ENCODE measurements at places on chromosomes 3 and 15.

GRCh38 chr15:73454096-73454495, 11.1 kb downstream of the REC114 start:
- no peak for DNase-seq

DNA sequence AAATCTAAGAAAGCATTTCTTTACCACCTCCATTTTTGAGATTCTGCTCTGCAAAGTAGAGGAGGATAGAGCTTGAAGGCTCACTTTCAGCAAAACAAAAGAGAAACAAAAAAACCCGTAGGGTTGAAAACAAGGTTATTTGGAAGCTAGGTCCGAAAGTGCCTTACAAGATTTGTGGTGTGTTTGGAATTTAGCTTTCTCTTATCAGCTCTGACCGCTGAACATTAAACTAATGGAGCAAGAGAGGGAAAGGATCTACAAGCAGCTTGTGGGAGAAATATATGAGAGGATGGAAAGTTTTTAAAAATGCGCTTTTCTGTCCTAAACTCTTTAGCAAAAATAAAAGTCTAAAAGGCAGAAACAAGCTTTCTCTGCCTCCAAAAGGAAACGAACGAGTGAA, 545.5 kb downstream of the NTRK3 start:
- no peak for DNase-seq

GRCh38 chr3:152157337-152157736, 111.4 kb upstream of the MBNL1 start:
- no peak for DNase-seq

DNA sequence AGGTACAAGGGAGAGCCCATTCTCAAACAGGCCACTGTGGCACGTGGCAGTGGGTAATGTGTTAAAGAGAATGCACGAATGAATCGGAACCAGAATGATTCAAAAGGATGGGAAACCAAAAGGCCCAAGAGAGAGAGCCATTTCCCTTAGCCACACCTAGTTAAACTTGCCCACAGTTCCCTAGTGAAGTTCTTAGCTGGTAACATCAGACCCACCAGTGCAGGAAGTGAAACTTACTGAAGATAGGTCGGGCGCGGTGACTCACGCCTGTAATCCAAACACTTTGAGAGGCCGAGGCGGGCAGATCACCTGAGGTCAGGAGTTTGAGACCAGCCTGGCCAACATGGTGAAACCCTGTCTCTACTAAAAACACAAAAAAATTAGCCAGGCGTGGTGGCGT, 97.1 kb downstream of the MEX3B start:
- DNase-seq, result no peak

DNA sequence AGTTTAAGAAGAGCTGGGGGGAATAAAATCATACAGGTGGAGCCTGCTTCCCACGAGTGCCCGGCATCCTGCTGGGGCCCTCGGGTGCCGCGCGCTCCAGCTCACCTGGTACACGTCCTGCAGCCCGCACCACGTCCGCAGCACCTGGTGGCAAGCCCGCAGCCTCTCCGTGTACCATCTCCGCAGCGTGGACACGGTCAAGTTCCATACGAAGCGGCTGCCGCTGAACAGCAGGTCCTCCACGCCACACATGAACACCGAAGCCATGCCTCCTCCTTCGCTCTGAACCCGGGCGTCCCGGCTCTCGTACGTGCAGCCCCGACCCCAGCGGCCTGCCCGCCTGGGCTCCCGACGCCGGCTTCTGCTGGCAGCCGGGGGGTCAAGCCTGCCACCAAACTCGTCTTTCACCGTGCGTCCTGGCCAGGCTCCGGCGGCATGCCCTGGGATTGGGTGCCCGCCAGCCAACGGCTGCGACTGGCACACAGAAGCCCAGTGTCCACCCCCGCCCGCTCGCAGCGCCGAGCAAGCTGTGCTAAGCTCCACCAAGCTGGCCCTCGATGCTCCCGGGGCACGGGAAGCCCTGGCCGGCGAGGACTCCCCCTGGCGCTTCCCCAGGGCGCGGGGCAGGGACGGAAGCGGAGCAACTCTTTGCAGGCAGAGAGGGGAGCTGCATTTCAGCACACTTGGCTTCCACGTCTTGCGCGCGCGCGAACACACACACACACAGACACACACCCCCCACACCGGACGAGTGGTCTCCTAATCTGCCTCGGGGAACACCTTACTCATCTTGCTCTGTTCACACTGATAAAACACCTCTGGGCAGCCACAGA, at the start of gene FRMD4B:
Gene FRMD4B (minus strand): TSS at position 366 of the 833 bp plus-strand sequence. CDS start 99 bp downstream, at position 267.
- DNase-seq, result peak; percentile 31
